ENCODE measurements at places on chromosomes 7 and 10.

GRCh38 chr10:120477021-120477742 lies 20.2 kb downstream of the PLPP4 start:
- DNase-seq, result no peak

DNA sequence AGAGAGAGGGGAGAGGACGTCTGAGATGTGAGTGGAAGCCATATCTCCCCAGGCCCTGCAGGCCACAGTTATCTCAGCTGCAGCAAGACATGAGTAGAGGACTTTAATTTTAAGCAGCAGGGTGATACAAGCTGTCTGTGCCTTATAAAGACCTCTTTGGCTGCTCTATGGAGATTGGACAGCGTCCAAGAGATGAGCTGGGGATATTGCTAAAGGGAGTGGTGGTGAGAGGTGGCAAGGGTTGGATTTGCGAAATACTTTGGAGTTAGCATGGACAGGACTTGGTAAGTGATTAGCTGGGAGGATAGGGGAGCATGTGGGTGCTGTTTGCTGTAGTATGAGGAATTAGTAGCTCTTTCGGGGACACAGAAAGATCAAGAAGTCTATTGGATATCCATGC lies 191.8 kb downstream of the CACNB2 start:
- no peak for DNase-seq

DNA sequence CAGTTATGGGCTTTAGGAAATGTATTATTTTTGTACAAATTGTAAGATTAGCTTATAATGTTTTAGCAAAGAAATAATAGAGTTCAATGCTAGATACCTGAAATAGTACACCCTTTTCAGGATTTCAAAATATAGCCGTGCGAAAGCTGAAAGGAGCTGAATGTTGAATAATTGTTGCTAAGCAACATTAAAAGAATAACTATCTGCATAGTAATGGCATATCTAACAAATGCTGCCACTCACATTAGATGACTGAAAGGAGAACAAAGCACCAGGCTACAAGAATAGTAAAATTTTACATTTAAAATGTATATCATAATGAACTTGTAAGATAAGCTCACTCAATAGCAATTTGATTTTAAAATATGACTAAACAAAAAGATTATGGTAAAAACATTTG lies 82.5 kb downstream of the SDHAF3 start:
- DNase-seq, result no peak

DNA sequence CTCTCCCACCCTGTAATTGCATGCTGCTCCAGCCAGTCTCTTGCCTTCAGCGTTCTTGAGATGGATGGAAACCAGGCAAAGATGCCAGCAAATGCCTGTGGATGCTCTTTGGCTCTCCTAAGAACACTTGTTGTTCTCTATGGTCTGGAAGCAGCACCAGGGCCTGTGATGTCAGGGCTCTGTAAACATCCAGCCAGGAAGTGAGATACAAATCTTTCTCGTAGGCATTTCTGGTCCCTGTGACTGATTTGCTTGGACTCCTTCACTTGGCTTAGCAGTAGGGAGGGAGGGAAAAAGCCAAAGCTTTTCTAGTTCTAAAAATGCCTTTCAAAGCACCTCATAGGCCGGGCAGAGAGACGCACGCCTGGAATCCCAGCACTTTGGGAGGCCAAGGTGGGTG lies 201.3 kb downstream of the REEP3 start:
- no peak for DNase-seq

GRCh38 chr10:24505759-24506158 lies 217.9 kb downstream of the ARHGAP21 start:
- DNase-seq, result no peak

- DNase-seq, result no peak
These were observed 102.8 kb upstream of the ZNF438 start for GRCh38 chr10:31134311-31134952.
